ENCODE measurements at places on chromosomes 16 and 17. TPM values are rescaled to one million over a fixed set of nuclear protein-coding genes. Genes with fewer than 3 reads are reported as not detected.

Gene AKTIP
- 22.3 TPM for total RNA-seq

Gene NPIPA5
- 0.29 TPM for total RNA-seq

Gene USP6
- 0.02 TPM for total RNA-seq

Gene OR3A2
- not detected for total RNA-seq

Gene GALR2
- total RNA-seq = 1.5 TPM

Gene RASD1
- total RNA-seq = 0.80 TPM

Gene CCL3
- not detected for total RNA-seq

Gene VWA3A
- total RNA-seq = 0.02 TPM

Gene PRDM7
- not detected for total RNA-seq

Gene COASY
- 129 TPM for total RNA-seq

Gene CCDC137
- total RNA-seq = 73.6 TPM

Gene HAP1
- 2.0 TPM for total RNA-seq

Gene CD300C
- total RNA-seq = 0.16 TPM

Gene CPNE7
- 48.7 TPM for total RNA-seq

Gene AIPL1
- not detected for total RNA-seq

Gene CDH5
- 0.09 TPM for total RNA-seq

Gene TPSAB1
- total RNA-seq = not detected

Gene PDP2
- 4.8 TPM for total RNA-seq

Gene TP53TG3
- 0.60 TPM for total RNA-seq

Gene PCGF2
- total RNA-seq = 62.4 TPM

Gene KRT33B
- not detected for total RNA-seq

Gene CES1
- total RNA-seq = 30.1 TPM

Gene ABCC11
- total RNA-seq = 0.16 TPM

Gene CCL1
- not detected for total RNA-seq

Gene CLEC18B
- total RNA-seq = 0.37 TPM

Gene TBC1D26
- total RNA-seq = not detected

Gene GINS2
- 29.9 TPM for total RNA-seq

Gene CCL17
- not detected for total RNA-seq

Gene FOXJ1
- total RNA-seq = 0.40 TPM

Gene HIC1
- 1.6 TPM for total RNA-seq

Gene MT3
- total RNA-seq = 0.28 TPM

Gene CREBBP
- 17.5 TPM for total RNA-seq

Gene CHST4
- total RNA-seq = 0.10 TPM

Gene TSPOAP1
- total RNA-seq = not detected

Gene SOX8
- 1.4 TPM for total RNA-seq

Gene SHCBP1
- 36.0 TPM for total RNA-seq

Gene KRTAP9-4
- total RNA-seq = not detected

Gene CES5A
- not detected for total RNA-seq

Gene ARHGDIA
- 633 TPM for total RNA-seq

Gene SHBG
- 0.35 TPM for total RNA-seq

Gene MPP3
- total RNA-seq = 14.2 TPM

Gene GAST
- total RNA-seq = not detected

Gene ITGAX
- 1.4 TPM for total RNA-seq

Gene CIBAR2
- total RNA-seq = not detected

Gene WFDC1
- not detected for total RNA-seq

Gene NECAB2
- total RNA-seq = 3.3 TPM

Gene VTN
- total RNA-seq = 19.9 TPM

Gene CCDC40
- total RNA-seq = 7.2 TPM

Gene KRT25
- total RNA-seq = not detected

Gene RPUSD1
- 52.2 TPM for total RNA-seq

Gene CNOT1
- total RNA-seq = 126 TPM

Gene DHRS7C
- total RNA-seq = not detected

Gene FOXC2
- 2.2 TPM for total RNA-seq

Gene STH
- total RNA-seq = not detected

Gene CLEC19A
- total RNA-seq = 0.18 TPM

Gene SLFN13
- total RNA-seq = 4.2 TPM
